KBM-7 (cell line): ENCODE measurements at places on chromosomes 13 and 19.

DNA sequence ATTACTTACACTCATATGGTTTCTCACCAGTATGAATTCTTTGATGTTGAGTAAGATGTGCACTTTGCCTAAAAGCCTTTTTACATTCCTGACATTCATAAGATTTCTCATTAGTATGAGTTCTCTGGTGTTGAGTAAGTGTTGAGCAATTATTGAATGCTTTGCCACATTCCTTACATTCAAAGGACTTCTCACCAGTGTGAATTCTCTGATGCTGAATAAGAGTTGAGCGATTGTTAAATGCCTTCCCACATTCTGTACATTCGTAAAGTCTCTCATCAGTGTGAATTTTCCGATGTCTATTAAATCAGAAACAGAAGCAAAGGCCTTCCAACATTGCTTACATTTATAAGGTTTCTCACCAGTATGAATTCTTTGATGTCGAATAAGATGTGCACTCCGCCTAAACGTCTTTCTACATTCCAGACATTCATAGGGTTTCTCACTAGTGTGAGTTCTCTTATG is 14.2 kb upstream of the ZFP30 start:
- no peak for DNase-seq

GRCh38 chr19:55546011-55546410 is 668 bp upstream of the SBK3 start:
- DNase-seq = no peak

- DNase-seq = no peak
Observed at GRCh38 chr19:1616396-1616795, 11.1 kb upstream of the UQCR11 start.

GRCh38 chr13:29907670-29908069 is 57.3 kb upstream of the UBL3 start:
- DNase-seq = no peak
